T-cell (primary cell): ENCODE measurements at places on chromosomes 7 and 10. TPM values are rescaled to one million over a fixed set of nuclear protein-coding genes. Genes with fewer than 3 reads are reported as not detected.

The KNDC1 gene
- total RNA-seq: 0.30 TPM

The PLAU gene
- total RNA-seq: not detected

The AKR1C2 gene
- not detected for total RNA-seq

The BMS1 gene
- total RNA-seq: 13.5 TPM

The ALOX5 gene
- total RNA-seq: 39.8 TPM

The FAM237B gene
- total RNA-seq: not detected

The FOXI2 gene
- total RNA-seq: not detected

The TRPV5 gene
- total RNA-seq: not detected

GRCh38 chr10:86755454-86755739 lies 1.0 kb upstream of the BMPR1A start:
- DNase-seq: no peak

DNA sequence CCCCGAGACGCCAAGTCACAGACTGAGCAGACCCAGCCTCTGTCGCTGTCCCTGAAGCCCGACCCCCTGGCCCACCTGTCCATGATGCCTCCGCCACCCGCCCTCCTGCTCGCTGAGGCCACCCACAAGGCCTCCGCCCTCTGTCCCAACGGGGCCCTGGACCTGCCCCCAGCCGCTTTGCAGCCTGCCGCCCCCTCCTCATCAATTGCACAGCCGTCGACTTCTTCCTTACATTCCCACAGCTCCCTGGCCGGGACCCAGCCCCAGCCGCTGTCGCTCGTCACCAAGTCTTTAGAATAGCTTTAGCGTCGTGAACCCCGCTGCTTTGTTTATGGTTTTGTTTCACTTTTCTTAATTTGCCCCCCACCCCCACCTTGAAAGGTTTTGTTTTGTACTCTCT lies 215.6 kb downstream of the TCF7L2 start:
- no peak for DNase-seq

DNA sequence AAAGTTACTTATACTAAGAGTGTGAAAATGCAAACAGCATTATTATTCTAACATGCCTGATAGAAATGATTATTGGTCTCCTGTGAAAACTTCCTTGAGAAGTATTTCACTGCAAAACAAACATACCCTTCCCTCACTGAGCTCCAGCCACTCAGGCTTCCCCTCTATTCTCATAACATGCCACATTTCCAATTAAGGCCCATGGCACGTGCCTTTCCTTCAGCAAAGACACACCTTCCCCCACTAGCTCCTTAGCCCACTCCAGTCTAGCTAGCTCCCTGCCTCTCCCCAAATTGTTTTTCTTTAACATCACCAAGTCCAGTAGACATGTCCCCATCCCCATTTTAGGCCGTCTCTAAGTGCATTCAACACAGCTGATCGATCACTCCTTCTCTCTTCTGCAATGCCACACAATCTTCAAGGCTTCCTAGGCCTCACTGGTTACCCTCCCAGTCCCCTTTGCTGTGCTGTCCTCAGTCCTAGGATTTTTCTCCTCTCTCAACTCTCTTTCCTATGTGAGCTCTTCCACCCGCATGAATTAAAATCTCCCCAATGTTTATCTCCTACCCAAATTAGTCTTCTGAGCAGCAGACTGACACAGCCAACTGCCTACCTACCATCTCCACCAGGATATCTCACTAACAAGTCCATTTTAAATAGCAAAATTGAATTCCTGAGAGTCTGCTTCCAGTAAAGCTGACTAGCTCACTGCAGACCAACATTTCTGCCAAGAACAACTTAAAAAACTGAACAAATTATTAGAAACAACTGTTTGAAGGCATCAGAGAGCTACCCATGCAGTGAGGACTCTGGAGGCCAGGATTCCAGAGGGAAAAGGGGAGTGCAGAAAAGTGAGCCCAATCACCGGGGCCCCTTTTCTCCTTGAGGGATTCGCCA lies 11.9 kb downstream of the CYTH3 start:
- DNase-seq: no peak

DNA sequence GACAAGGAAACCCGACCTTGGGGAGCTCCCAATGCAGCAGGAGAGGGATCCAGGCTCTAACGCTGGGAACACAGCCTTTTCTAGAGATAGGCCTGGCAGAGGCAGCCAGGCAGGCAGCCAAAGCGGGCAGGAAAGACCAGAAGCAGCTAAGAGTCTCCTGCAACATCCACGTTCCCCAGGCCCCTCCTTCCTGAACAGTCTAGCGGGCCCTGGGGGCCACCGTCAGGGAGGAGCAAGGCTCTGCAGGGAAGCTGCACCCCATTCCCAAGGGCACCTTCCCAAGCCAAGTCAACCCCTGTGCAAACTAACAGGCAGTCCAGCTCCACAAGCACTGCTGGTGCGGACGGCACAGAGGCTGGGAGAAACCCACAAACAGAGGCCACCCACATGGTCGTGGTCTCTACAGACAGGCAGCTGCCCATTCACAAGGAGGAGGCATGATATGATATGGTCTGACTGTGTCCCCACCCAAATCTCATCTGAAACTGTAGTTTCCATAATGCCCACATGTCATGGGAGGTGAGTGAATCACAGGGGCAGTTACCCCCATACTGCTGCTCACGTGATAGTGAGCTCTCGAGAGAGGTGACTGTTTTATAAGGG lies 115.7 kb downstream of the MAD1L1 start:
- DNase-seq: no peak

DNA sequence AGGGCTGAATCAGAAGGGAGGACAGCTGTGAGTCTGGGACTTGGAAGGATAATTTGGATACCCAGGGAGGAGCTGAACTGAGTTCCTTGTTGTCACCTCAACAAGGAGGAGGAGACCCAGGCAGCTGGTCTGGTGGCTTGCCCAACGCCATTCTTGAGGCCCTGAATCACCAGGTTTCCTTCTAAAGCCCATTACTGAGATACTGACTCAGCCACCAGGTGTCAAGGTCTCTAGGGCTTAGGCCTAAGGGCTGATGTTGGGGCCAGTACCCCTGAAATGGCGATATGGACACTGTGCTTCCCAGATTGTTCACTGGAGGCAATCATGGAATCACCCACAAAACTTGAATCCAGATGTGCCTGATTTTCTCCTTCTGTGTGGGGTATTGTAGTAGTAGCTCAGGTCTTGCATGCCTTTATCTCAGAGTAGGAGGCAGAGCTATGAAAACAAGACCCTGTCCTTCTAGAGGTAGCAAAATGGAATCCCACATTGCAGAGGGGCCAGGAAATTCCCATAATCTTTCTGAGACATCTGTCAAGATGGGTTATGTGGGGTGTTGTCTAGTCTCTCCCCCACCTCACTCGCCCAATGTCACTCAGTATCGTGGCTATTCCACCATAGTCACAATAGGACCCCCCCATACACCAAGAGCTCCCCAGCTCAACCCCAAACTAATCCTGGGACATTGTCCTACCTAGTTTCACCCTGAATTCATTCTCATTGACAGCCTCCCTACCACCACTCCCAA lies 1.8 kb upstream of the ATG9B start:
- no peak for DNase-seq

GRCh38 chr7:137798073-137798763 lies 48.6 kb downstream of the DGKI start:
- no peak for DNase-seq

- DNase-seq: no peak
Observed at GRCh38 chr10:30387646-30388243, 38.7 kb upstream of the MTPAP start.

DNA sequence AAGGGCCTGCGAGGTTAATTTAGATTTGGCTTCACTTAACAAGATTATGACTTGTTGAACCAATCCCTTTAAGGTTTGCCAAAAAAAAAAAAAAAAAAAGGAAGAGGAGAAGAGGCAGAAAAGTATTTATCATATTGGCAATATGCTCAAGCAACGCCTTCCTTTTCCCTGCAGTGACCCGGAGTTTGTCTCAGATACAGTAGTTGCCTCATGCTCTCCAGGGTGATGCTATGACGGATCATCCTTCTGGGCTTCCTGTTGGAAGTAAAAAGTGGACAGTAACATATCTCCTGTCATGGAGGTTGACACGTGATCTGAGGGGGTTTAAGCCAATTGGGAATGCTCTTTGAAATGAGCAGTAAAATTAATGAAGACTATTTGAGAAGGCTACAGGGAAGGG lies 117.3 kb downstream of the BMPER start:
- no peak for DNase-seq

GRCh38 chr10:963655-964054 lies 24.6 kb upstream of the GTPBP4 start:
- DNase-seq: no peak

GRCh38 chr7:131945957-131946544 lies 389.6 kb upstream of the PODXL start:
- no peak for DNase-seq

- no peak for DNase-seq
Observed at GRCh38 chr10:78524941-78525340, 491.3 kb downstream of the RPS24 start.

DNA sequence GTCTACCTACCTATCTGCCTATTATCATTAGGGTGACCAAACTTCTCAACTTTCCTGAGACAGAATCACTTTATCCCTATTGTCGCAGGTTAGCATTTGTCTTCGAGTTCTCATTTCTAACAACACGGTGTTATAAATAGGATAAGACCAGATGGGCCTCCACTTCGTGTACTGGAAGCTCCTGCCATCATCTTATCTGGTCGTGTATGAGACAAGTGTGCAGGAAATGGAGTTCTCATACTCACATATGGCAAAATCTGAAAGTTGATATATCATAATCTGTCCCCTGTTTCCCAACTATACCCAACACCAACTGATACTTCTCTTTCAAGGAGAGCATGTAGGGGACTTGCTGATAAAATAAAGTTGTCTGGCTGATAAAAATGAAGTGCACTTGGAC lies 287.4 kb upstream of the FOXK1 start:
- no peak for DNase-seq

GRCh38 chr7:99255463-99255862 lies 17.2 kb upstream of the MYH16 start:
- no peak for DNase-seq

DNA sequence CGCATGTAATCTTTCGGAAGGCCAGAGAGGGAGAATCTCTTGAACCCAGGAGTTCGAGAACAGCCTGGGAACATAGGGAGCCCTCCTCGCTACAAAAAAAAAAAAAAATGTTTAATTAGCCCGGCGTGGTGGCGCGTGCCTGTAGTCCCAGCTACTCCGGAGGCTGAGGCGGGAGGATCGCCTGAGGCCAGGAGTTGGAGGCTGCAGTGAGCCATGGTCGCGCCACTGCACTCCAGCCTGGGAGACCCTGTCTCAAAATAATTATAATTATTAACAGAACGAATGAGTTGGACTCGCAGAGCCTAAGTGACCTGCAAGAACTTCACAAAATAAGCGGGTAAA lies 794 bp downstream of the PCGF6 start:
- no peak for DNase-seq

GRCh38 chr7:30164567-30164966 lies 29.8 kb downstream of the MTURN start:
- DNase-seq: no peak

- DNase-seq: no peak
Observed at GRCh38 chr10:48389272-48389671, 82.8 kb downstream of the MAPK8 start.

DNA sequence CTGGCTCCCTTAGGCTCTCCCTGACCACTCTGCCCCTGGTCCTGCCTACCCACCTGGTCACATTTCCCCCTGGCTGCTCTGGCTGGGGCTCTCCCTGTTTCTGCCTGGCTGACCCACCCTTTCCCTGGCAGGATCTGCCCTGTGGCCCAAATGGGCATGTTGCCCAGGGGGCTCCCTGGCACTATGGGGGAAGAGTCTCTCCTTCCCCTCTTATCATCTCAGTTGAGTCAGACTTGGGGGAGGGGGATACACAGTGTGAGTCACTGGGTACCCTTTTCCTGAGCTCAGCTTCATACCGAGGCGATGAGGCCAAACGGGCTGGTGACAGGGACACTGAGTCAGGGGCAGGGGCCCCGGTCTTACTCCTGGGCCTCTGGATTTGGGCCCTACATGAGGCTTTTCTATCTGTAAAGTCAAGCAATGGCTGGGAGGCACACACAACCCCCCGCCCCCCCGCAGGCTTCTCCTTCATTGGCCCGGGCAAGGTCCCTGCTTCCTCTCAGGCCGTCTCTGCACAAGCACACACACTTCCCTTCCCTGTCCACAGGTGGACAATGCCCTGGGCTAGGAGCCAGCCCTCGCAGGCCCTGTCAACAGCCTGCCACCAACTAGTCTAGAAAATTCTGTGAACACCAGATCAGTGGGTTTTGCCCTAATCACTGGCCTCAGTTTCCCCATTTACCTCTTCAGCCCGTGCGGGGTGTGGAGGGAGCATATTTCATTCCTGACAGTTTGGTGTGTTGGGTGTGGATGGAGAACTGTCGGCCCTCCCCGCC lies 627 bp upstream of the FLNC start:
- no peak for DNase-seq

DNA sequence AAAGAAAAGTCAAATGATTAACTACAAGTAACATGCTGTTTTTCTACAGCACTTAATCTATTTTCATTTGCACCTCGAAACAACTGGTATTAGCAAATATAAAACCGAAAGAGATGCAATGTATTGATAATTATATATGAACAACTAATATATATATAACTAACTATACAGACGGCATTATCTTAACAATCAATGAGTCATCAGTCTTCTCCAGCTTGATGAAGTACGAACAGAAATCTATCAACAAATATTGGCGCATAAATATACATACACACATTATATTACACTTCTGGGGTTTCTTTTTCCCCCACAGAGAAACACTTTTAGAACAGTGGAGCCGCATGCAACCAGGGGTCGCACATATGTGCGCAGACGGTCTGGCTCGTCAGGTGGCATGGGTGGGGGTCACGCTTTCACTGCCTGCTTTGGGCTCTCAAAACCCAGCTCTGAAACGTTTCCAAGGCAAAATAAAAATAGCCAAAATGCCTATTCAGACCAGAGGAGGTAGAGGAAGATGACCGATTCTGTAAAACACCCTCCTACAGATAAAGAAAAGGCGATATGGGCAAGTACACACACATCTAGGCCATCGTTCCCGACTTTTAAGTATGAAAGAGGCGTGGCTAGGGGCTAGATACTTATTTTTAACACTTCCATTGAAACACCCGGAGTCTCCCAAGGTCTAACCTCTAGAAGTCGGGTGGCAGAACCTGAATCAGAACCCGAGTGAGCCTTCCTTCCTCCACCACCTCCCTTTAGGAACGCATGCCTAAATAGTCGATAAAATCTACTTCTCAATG lies 1.7 kb downstream of the ARHGAP12 start:
- DNase-seq: no peak

DNA sequence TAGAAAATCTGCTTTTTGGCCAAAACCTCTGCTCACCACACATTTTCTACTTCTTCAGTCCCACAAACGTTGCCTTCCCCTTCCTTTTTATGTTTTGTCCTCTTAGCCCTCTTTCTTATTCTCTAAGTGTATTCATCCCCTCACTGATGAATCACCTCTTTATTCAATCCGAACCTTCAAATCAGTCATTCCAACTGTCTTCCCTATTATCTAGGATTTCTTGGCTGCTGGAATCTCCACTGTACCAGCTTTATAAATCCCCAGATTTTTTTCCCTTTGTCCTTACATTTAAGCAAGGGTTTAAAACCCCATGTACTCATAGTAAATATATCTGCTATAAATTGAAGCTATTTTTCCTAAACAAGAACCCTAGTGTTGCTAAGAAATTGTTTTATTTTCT lies 176.9 kb downstream of the SEMA3A start:
- no peak for DNase-seq
